ENCODE measurements at places on chromosomes 11 and 22.
A peak's percentile ranks its signal among the peaks of the same experiment; 100 is the strongest.

DNA sequence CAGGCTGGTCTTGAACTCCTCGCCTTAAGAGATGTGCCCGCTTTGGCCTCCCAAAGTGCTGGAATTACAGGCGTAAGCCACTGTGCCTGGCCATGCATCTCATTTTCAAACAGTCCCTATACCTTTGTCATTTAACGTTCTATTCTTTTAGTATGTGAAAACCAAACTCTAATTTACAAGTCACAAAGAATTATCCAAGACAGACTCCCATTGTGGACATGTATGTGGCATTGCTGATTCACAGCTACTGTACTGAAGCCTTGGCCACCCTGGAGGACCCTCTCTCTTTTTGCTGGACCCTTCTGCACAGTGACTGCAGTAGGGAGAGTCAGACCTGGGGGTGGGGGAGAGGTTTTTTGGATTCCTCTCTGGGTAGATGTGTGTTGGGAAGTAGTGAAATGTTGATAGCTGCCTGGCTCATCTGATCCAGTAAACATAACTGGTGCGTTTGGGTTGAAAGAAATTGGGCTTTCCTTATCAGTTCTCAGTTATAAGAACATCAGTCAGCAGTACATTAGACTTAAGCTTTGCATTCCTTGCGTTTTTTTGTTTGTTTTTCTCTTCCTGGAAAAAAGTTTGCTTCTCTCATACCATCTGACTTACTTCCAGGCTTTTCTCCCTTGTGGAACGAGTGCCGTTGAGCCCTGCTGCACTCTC is 65.9 kb downstream of the MED15 start:
- H3K27me3 ChIP-seq = no peaks in the 10 kb centered on the region
- H3K27ac ChIP-seq = no peak overlapping the region
- no peak overlapping the region for H3K4me3 ChIP-seq
- peaks cover 7% of the 10 kb centered on the region for H3K4me1 ChIP-seq
- no peak for DNase-seq
- no peaks in the 10 kb centered on the region for H3K36me3 ChIP-seq

GRCh38 chr11:93579187-93579751 is 36.1 kb upstream of the SMCO4 start:
- H3K36me3 ChIP-seq = no peaks in the 10 kb centered on the region
- no peak overlapping the region for H3K4me3 ChIP-seq
- no peaks in the 10 kb centered on the region for H3K4me1 ChIP-seq
- H3K27me3 ChIP-seq = no peaks in the 10 kb centered on the region

GRCh38 chr11:107648242-107648641 is 57.3 kb downstream of the ELMOD1 start:
- H3K4me3 ChIP-seq = no peak overlapping the region
- H3K27me3 ChIP-seq = no peaks in the 10 kb centered on the region
- H3K36me3 ChIP-seq = no peaks in the 10 kb centered on the region

DNA sequence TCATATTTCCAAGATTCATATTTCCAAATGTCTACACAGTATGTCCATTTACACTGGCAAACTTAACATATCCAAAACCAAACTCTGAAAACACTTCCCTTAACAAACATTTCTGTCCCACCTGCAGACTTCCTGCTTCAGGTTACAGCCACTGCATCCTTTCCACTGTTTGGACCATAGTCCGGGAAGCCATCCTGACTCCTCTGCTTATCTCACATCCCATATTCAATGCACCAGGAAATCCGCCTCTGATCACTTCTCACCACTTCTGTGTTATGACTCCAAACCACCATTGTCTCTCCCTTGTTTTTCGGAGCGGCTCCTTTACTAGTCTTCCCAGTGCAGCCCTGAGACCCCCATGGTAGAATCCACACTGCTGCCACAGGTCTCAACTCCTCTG is 30.1 kb downstream of the HIRA start:
- no peaks in the 10 kb centered on the region for H3K27me3 ChIP-seq
- H3K36me3 ChIP-seq = no peaks in the 10 kb centered on the region
- DNase-seq = no peak
- no peak overlapping the region for H3K27ac ChIP-seq
- no peak overlapping the region for H3K4me3 ChIP-seq

DNA sequence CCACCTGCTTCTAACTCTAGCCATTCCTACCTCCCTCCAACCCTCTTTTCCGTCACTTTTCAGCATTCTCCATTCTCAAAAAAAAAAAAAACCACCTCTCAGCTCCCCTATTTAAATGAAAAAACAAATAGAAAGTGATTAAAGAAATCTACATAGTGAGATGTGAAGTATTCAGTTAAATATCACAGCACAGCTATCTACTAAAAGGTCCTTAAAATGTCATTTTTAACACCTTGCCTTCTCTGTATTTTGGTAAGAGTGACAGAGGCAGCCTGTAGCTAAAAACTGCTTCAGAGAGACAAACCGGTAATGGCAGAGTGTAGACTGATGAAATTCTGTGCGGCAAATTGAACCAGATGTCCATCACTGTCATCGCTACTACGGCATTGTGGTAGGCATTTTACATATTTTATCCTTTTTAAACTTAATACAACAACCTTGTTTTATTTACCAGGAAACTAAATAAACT is 346 bp upstream of the ALG9 start:
- DNase-seq = no peak
- peak overlapping the region; percentile 94 for H3K27ac ChIP-seq
- H3K36me3 ChIP-seq = no peaks in the 10 kb centered on the region

GRCh38 chr22:43183496-43184277 is 3.2 kb downstream of the TTLL12 start:
- no peak for DNase-seq
- no peak overlapping the region for H3K27ac ChIP-seq
- peaks cover 4% of the 10 kb centered on the region for H3K4me1 ChIP-seq
- H3K36me3 ChIP-seq = no peaks in the 10 kb centered on the region
- H3K4me3 ChIP-seq = no peak overlapping the region

- no peak for DNase-seq
- H3K27ac ChIP-seq = no peak overlapping the region
- no peak overlapping the region for H3K4me3 ChIP-seq
- H3K4me1 ChIP-seq = no peaks in the 10 kb centered on the region
Observed at GRCh38 chr22:37402184-37402506, 25.1 kb downstream of the ELFN2 start.

DNA sequence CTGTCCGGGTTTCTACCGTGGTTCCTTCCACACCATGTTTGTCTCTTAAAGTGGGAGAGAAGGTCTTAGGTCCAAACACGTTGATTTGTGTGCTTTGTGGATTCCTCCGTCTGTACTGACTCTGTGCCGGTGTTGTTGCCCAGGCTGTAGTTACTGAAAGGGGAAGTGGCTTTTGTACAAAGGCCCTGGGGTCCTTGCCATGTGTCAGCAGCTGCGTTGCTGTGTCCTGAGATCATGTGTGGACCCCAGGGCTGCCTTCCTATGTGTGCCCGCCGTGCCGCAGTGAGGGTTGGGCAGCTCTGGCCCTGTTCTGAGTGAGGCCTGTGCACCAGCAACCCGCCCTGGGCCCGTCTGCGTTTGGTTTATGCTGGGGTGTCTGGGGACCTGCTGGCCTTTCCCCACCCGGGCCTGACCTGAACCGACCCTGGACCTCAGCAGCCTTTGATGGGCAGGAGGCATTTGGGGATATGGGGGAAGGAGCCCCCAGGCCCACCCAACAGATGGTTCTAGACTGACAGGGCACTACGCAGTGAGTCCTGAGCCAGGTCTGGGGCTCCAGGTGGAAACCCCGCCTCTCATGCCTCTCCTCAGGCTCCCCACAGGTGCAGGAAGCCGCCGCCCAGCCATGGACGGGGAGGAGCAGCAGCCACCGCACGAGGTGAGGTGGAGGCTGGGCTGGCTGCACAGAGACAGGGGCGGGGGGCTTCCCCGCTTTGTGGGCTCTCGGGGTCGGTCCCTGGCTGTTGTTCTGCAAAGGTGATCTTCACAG is 6.9 kb downstream of the TRABD start:
- DNase-seq = no peak
- no peak overlapping the region for H3K27ac ChIP-seq
- H3K27me3 ChIP-seq = no peaks in the 10 kb centered on the region
- H3K36me3 ChIP-seq = no peaks in the 10 kb centered on the region
- H3K4me3 ChIP-seq = no peak overlapping the region

DNA sequence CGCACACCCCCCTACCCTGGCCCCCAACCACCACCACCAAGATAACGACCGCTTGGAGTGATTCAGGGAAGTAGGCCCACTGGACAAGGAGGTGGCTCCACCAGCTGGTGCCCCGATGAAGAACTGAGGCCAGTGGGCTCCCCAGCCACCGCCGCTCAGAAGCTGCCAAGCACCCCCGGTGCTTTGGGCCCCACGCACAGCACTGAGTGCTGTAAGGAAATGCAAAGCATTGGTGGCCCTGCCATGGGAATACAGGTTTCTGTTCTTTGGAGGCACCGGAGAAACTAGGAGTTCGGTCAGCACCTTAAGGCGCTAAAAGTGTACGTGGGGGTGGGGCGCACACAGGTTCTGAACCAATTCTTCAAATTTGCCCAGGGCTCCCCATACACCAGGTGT is 664 bp upstream of the PRSS23 start:
- no peaks in the 10 kb centered on the region for H3K36me3 ChIP-seq
- H3K4me3 ChIP-seq = peak overlapping the region; percentile 89

- H3K4me3 ChIP-seq = no peak overlapping the region
- H3K27me3 ChIP-seq = no peaks in the 10 kb centered on the region
- H3K36me3 ChIP-seq = no peaks in the 10 kb centered on the region
- no peak overlapping the region for H3K27ac ChIP-seq
Observed at GRCh38 chr11:1669546-1670218, 27.3 kb upstream of the KRTAP5-6 start.

- H3K27ac ChIP-seq = no peak overlapping the region
- no peaks in the 10 kb centered on the region for H3K36me3 ChIP-seq
- DNase-seq = no peak
- no peaks in the 10 kb centered on the region for H3K4me1 ChIP-seq
Observed at GRCh38 chr22:34986523-34986922, 79.4 kb upstream of the ISX start.

- no peaks in the 10 kb centered on the region for H3K36me3 ChIP-seq
- H3K4me1 ChIP-seq = no peaks in the 10 kb centered on the region
- H3K27ac ChIP-seq = no peak overlapping the region
- H3K27me3 ChIP-seq = no peaks in the 10 kb centered on the region
- no peak for DNase-seq
- H3K4me3 ChIP-seq = no peak overlapping the region
Observed at GRCh38 chr11:35343033-35343598, 76.2 kb downstream of the SLC1A2 start.

GRCh38 chr11:116864531-116864930 is 27.1 kb upstream of the APOA1 start:
- DNase-seq = no peak
- no peaks in the 10 kb centered on the region for H3K36me3 ChIP-seq
- no peaks in the 10 kb centered on the region for H3K27me3 ChIP-seq
- no peak overlapping the region for H3K27ac ChIP-seq
- H3K4me3 ChIP-seq = no peak overlapping the region

DNA sequence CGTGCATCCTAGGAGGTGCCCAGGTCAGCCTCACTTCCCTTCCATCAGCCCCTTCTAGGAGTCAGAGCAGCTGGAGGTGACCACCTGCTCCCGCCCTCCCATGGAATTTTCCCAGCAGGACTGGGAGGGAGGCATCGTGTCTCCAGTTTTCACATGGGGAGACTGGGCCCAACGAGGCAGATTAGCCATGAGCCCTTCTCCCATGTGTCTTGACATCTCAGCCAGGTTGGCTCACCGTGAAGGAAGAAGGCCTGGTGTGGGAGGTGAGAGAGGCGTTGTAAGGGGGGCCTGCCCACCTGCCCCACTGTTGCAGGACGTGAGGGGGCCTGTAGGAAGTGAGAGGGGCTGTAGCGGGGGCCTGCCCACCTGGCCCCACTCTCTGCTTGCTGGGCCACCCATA is 1521.4 kb downstream of the BRD1 start:
- no peaks in the 10 kb centered on the region for H3K4me1 ChIP-seq
- no peak overlapping the region for H3K27ac ChIP-seq
- no peaks in the 10 kb centered on the region for H3K36me3 ChIP-seq

DNA sequence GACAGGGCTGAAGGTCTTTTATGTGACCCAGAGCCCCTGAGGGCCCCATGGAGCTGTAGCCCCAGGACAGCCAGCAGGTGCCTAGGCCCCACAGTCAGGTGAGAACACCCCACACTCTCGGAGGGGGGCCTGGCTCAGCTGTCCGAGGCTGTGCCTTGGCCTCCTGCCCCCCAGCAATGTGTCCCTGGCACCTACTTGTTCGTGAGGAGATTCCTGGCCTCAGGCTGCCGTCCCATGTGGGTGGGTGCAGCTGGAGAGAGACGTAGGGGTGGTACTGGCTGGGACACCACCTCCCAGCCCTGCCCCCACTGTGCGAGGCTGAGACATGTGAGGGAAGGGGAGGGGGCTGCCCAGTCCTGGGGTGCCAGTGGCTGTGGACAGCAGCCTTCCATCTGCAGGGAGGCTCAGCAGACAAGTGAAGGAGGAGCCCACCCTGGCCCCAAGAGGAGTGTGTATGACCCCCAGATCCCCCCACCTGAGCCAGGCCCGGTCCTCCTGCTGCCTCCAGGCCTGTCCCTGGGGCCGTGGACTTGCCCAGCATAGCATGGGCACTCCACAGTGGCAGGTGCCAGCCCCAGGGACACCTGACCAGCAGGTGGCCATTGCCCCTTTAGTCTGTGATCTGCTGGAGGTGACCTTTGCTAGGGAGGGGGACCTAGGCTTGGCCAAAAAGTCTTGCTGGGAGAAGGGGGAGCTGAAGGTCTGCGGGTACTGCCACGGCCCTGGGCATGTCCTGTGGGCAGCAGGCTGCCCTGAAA is 17.0 kb downstream of the IL17REL start:
- no peaks in the 10 kb centered on the region for H3K36me3 ChIP-seq
- no peak overlapping the region for H3K27ac ChIP-seq
- H3K4me1 ChIP-seq = no peaks in the 10 kb centered on the region
- DNase-seq = no peak
- H3K27me3 ChIP-seq = no peaks in the 10 kb centered on the region
- no peak overlapping the region for H3K4me3 ChIP-seq

- H3K4me3 ChIP-seq = no peak overlapping the region
- no peaks in the 10 kb centered on the region for H3K36me3 ChIP-seq
- H3K4me1 ChIP-seq = no peaks in the 10 kb centered on the region
- DNase-seq = no peak
Observed at GRCh38 chr22:49257551-49257961, 570.1 kb downstream of the BRD1 start.

GRCh38 chr11:64263021-64263946 is 12.0 kb downstream of the PLCB3 start:
- H3K4me3 ChIP-seq = no peak overlapping the region
- H3K36me3 ChIP-seq = no peaks in the 10 kb centered on the region
- H3K4me1 ChIP-seq = peaks cover 9% of the 10 kb centered on the region
- no peak overlapping the region for H3K27ac ChIP-seq
- DNase-seq = no peak
- no peaks in the 10 kb centered on the region for H3K27me3 ChIP-seq

DNA sequence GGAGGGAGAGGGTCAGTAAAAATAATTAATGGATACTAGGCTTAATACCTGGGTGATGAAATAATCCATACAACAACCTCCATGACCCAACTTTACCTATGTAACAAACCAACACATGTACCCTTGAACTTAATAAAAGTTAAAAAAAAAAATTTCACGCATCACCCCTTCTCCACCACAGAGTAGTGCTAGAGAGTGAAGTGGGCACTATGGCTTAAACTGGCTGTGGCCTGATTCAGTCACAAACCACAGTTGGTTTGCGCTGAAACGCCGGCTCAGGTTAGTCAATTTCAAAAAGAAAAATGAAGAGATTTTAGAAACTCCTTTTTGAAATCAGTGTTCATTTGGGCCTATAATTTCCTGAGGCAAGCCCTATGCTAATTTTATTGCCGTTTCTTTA is 144.3 kb downstream of the TRPC6 start:
- no peak overlapping the region for H3K27ac ChIP-seq
- no peaks in the 10 kb centered on the region for H3K36me3 ChIP-seq
- DNase-seq = no peak
- no peaks in the 10 kb centered on the region for H3K4me1 ChIP-seq
- no peaks in the 10 kb centered on the region for H3K27me3 ChIP-seq

Measured in uterus (tissue), 4 donors.